ENCODE measurements at places on chromosomes 16 and 17. TPM values are rescaled to one million over a fixed set of nuclear protein-coding genes. Genes with fewer than 3 reads are reported as not detected.

CRISPLD2 gene
- 568 TPM for total RNA-seq

BMERB1 gene
- 102 TPM for total RNA-seq

GRCh38 chr16:77949445-77949844, 72.9 kb upstream of the CLEC3A start:
- no peak overlapping the region for H3K27ac ChIP-seq
- no peak for DNase-seq
- peaks cover 31% of the 10 kb centered on the region for H3K27me3 ChIP-seq
- H3K4me1 ChIP-seq, result no peaks in the 10 kb centered on the region
- H3K4me3 ChIP-seq, result no peak overlapping the region

DNA sequence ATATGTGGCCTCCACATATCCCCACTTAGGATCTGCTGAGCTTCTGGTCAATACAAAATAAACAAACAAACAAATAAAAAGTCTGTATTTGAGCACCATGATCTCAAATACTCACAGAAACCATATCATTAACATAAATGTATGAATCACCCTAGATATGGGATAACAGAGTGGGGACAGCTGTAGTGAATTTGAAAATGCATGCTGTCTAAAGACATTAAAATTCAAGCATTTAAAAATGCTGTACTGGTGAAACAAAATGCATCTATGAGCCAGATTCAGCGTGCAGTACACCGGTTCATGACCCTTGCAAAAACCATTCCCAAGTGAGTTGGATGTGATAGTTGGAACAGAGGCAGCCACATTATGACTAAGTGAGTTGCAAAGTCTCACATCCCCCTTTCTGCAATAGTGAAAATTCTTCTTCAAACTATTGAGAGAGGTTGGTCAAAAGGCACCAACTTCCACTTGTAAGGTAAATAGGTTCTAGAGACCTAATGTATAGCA, 12.3 kb downstream of the GRIN2A start:
- DNase-seq, result no peak
- no peaks in the 10 kb centered on the region for H3K36me3 ChIP-seq
- H3K27ac ChIP-seq, result no peak overlapping the region
- peaks cover 22% of the 10 kb centered on the region for H3K4me1 ChIP-seq
- no peaks in the 10 kb centered on the region for H3K27me3 ChIP-seq
- H3K4me3 ChIP-seq, result no peak overlapping the region

NPIPA3 gene
- total RNA-seq, result 0.83 TPM

DNA sequence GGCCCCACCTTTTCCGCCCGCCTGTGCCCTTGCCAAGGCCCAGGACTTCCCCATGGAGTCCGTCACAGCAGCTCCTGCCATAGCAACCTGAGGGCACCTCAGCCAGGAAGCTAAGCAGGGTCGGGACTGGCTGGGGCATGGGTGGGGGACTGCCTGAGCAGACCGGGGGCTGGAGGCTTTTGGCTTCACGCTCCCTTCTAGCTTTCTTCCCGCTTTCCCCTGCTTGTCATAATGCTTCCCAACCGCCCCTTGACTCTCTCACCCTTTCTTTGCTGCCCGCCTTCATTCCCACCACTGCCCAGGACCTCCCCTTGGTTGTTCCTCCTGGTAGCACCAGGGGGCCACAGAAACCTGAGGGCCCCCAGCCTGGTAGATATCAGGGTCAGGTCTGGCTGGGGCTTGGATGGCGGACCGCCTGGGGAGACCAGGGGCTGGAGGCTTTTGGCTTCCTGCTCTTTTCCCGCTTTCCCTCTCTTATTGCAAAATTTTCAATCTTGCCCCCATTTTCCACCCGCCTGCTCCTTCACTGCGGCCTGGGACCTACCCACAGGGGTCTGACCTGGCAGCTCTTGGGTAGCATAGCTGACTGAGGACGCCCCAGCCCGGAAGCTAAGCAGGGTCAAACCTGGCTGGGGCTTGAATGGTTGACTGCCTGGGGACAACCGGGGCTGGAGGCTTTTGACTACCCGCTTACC, 2287.7 kb downstream of the TP53TG3F start:
- no peaks in the 10 kb centered on the region for H3K27me3 ChIP-seq
- H3K4me3 ChIP-seq, result no peak overlapping the region
- no peaks in the 10 kb centered on the region for H3K4me1 ChIP-seq
- no peak overlapping the region for H3K27ac ChIP-seq

- no peaks in the 10 kb centered on the region for H3K27me3 ChIP-seq
- no peaks in the 10 kb centered on the region for H3K36me3 ChIP-seq
- no peak for DNase-seq
- no peak overlapping the region for H3K27ac ChIP-seq
- no peak overlapping the region for H3K4me3 ChIP-seq
- peaks cover 23% of the 10 kb centered on the region for H3K4me1 ChIP-seq
These were observed 3.8 kb downstream of the MYO1D start for GRCh38 chr17:32873114-32873513.

- no peaks in the 10 kb centered on the region for H3K27me3 ChIP-seq
- H3K36me3 ChIP-seq, result peaks cover 22% of the 10 kb centered on the region
- H3K4me1 ChIP-seq, result peaks cover 30% of the 10 kb centered on the region
- H3K27ac ChIP-seq, result peak overlapping the region; percentile 65
- no peak for DNase-seq
- H3K4me3 ChIP-seq, result no peak overlapping the region
These were observed 24.5 kb downstream of the UNK start for GRCh38 chr17:75808905-75809621.

- H3K27ac ChIP-seq, result no peak overlapping the region
- DNase-seq, result no peak
- H3K4me1 ChIP-seq, result no peaks in the 10 kb centered on the region
- H3K4me3 ChIP-seq, result no peak overlapping the region
- no peaks in the 10 kb centered on the region for H3K36me3 ChIP-seq
These were observed 9.4 kb upstream of the MYLK3 start for GRCh38 chr16:46757339-46758050.

GRCh38 chr17:10155371-10156076, 42.9 kb downstream of the GAS7 start:
- no peak for DNase-seq
- H3K36me3 ChIP-seq, result no peaks in the 10 kb centered on the region
- peaks cover 16% of the 10 kb centered on the region for H3K4me1 ChIP-seq
- no peak overlapping the region for H3K27ac ChIP-seq

TAC4 gene
- not detected for total RNA-seq

NPIPB8 gene
- not detected for total RNA-seq

MYH2 gene
- total RNA-seq, result 1.4 TPM

MFAP4 gene
- 262 TPM for total RNA-seq

DNA sequence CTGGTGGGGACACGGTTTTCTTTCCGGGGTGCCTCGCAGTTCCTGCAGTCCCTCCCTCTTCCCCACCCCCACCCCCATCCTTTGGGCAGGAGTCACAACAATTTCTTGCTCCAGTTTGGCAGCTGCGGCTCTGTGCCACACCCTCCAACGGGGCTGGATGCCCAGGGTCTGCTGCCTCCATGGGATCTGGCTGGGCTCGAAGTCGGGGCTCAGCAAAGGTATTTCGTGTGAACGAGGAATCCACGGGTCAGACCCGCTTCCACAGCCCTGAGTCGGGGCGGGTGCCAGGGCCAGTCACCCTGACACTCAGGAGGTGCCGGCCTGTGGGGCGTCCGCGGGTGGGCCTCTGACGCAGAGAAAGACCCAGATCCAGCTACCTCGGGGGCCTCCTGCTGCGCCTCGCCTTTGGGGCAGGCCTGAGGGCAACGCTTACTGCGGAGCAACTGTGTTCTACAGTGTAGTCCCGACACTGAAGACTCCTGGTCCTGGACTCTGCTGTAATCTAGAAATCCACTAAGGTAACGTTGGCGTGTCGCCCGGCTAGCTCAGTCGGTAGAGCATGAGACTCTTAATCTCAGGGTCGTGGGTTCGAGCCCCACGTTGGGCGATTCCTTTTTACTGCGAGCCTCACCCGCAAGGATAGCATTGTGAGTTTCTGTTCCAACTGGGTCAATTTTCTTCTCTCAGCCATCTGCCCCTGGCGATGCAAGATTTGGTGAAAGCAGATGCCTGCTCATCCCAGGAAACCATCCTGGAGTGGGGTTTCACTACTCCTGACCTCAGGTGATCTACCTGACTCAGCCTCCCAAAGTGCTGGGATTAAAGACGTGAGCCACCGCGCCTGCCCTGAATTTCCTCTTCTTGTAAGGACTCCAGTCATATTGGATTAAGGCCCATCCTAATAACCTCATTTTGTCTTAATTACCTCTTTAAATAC, 12.6 kb upstream of the OR1F1 start:
- no peaks in the 10 kb centered on the region for H3K36me3 ChIP-seq
- peaks cover 29% of the 10 kb centered on the region for H3K4me1 ChIP-seq
- DNase-seq, result no peak
- no peak overlapping the region for H3K4me3 ChIP-seq
- H3K27ac ChIP-seq, result no peak overlapping the region
- H3K27me3 ChIP-seq, result peaks cover 6% of the 10 kb centered on the region

DNA sequence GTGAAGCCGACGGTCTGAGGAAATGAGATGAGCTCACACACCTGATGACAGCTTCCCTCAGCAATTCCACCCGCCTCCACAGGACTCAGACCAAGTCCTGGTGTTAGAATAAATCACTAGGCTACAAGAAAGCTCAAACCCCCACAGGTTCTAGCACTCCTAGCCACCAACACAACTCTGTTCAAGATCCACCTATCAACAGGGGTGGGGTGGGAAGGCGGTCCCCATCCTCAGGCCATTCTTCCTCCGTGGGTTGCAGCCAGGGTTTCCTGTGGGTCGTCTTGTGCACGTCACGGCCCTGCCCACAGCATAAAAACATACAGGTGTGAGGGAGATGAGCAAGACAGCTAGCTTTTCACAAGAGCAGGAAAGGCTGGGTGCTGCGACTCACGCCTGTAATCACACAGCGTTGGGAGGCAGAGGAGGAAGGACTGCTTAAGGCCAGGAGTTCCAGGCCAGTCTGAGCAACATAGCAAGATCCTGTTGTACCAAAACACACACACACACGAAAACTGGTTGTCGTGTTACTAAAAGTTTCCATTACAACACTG, 81.1 kb downstream of the ANKRD11 start:
- H3K36me3 ChIP-seq, result no peaks in the 10 kb centered on the region
- H3K4me3 ChIP-seq, result no peak overlapping the region
- peak overlapping the region; percentile 58 for H3K27ac ChIP-seq
- no peaks in the 10 kb centered on the region for H3K27me3 ChIP-seq
- no peak for DNase-seq

DNA sequence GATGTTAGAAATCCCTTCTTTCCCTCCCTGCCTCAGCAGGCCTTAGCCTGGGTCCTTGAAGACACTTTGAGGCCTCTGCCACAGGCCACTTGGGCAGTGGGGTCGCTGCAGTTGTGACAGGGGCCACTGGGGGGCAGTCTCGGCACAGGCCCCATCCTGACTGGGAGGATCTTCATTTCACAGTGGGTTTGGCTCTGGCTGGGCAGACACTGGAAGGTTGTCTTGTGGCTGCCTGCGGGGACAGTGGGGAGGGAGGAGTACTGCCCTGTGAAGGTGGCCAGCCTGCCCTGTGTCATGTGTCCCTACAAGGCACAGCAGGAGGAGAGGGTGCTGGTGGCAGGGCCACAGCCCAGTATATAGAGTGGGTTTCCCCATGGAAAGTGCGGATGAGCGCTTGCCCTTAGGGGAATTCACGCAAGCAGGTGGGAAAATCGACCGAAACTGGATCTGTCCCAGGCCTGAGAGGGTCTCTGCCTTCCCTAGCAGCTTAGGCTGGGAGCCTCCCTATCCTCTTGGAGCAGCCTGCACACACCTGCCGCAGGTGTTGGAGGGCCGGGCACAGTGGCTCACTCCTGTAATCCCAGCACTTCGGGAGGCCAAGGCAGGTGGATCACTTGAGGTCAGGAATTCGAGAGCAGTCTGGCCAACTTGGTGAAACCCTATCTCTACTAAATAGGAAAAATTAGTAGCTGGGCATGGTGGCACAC, 28.8 kb downstream of the GINS2 start:
- no peaks in the 10 kb centered on the region for H3K27me3 ChIP-seq
- no peak for DNase-seq
- H3K27ac ChIP-seq, result peak overlapping the region; percentile 9
- no peak overlapping the region for H3K4me3 ChIP-seq
- H3K4me1 ChIP-seq, result peaks cover 14% of the 10 kb centered on the region
- peaks cover 57% of the 10 kb centered on the region for H3K36me3 ChIP-seq

CTU2 gene
- total RNA-seq, result 8.9 TPM

SYNRG gene
- 14.5 TPM for total RNA-seq

- no peaks in the 10 kb centered on the region for H3K4me1 ChIP-seq
- H3K36me3 ChIP-seq, result peaks cover 43% of the 10 kb centered on the region
- no peak for DNase-seq
- H3K4me3 ChIP-seq, result no peak overlapping the region
- H3K27ac ChIP-seq, result no peak overlapping the region
These were observed 61.7 kb downstream of the MARF1 start for GRCh38 chr16:15581127-15581815.

DNA sequence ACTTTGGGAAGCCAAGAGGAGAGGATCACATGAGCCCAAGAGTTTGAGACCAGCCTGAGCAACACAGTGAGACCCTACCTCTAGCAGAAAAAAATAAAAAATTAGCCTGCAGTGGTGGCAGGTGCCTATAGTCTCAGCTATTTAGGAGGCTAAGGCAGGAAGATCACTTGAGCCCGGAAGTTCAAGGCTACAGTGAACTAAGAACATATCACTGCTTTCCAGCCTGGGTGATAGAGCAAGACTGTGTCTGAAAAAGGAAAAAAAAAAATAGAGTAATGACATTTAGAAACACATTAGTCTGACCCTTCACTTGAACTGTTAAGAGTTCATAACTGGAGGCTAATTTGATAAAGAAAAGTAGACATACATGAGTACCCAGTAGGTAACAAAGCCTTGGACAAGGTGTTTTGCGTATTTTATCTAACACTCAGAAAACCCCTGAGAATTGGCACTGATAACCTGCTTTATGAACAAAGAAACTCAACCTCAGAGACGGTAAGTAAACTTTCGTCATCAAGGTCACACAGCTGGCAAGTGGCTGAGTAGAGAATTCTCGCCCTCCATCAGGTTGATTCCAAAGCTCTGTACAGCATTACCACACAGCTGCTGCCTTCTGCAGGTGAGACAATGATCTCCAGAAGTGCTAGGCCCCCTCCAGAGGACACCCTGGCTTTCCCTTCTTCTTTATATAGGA, 101.1 kb downstream of the SMG6 start:
- no peaks in the 10 kb centered on the region for H3K36me3 ChIP-seq
- H3K27ac ChIP-seq, result no peak overlapping the region
- DNase-seq, result no peak
- H3K4me3 ChIP-seq, result no peak overlapping the region
- no peaks in the 10 kb centered on the region for H3K27me3 ChIP-seq

DNA sequence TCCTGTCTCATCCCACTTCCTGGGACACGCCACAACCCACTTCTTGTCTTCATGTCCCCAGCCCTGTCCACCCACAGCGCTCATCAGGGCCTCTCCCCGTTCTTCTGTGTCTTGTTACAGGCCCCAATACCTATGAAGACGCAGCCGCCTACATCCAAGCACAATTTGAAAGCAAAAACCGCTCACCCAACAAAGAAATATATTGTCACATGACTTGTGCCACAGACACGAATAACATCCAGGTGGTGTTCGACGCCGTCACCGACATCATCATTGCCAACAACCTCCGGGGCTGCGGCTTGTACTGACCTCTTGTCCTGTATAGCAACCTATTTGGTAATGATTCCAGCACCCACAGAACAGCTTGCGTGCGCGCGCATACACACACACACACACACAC, 70.6 kb downstream of the AMFR start:
- DNase-seq, result no peak
- H3K27me3 ChIP-seq, result no peaks in the 10 kb centered on the region
- H3K4me3 ChIP-seq, result no peak overlapping the region
- H3K36me3 ChIP-seq, result no peaks in the 10 kb centered on the region
